ENCODE measurements at places on chromosomes 7 and 10.

DNA sequence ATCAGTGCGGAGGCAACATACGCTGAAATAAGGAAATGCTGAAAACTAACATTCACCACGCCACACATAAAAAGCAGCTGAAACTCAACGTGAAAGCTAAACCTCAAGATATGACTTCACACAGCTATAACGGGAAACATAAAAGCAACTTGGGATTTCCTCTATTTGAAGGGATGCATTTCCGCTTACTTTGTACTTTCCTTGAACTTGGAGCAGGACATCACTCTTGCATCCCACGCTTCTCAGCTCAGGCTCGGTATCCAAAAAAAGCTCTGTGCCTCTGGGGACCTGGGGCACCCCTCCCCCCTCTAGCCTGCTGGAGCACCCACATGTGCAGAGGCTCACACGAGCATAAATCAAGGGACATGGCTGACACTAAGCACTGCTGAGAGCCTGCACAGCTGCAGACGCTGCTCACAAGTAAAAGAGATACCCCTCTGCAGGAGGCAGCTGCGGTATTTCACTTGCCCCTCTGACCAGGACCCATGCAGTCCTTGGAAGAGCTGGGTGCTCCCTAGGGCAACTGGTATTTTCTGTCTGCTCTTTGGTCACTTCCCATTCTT is 34.2 kb downstream of the PARD3 start:
- no peak for DNase-seq

DNA sequence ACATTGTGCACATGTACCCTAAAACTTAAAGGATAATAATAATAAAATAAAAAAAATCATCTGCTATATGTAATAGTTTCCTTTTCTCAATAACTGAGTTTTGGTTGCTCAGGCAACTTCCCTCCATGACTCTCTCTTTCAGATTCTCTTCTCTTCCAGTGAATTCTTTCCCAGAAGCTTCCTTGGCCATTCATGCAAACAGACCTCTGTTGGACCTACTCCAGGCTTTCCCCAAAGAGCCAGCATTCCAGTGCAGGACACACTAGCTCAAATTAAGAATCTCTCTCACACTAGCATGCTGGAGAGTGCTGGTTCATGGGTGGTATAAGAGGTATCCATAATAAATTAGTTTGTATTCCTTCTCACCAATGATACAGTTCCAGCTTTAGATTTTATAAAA is 31.0 kb upstream of the ZEB1 start:
- DNase-seq, result no peak

DNA sequence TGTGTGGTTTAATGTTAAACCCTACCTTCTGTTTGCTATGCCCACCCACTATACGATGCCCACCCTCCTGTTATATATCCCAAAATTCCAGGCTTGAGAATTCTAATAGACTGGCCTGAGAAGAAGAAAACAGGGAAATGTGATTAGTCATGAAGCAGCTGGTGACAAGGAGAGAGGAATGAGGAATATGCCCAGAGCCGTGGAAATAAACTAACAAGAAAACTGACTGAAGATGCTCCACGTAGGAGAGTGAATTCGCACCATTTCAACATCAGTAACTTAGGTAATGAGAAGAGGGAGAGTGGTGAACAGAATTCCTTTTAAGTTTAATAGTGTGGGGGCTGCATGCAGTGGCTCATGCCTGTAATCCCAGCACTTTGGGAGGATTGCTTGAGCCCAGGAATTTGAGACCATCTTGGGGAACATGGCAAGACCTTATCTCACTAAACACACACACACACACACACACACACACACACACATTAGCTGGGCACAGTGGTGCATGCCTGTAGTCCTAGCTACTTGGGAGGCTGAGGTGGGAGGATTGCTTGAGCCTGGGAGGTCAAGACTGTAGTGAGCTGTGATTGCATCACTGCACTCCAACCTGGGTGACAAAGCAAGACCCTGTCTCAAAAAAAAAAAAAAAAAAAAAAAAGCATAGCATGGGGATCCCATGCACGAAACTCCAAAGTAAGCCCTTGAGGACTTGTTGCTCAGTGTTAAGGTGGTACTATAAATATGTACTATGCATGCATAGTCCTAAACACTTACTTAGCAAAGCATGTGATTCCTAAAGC is 16.1 kb upstream of the SYPL1 start:
- DNase-seq, result no peak

- DNase-seq, result no peak
Measured at GRCh38 chr10:51031950-51032349, 42.3 kb upstream of the PRKG1 start.

GRCh38 chr10:101617102-101617823 is 29.1 kb downstream of the DPCD start:
- no peak for DNase-seq

- no peak for DNase-seq
Measured at GRCh38 chr7:28684650-28685241, 272.4 kb downstream of the CREB5 start.

- DNase-seq, result no peak
Measured at GRCh38 chr10:124802313-124802675, 675 bp downstream of the ABRAXAS2 start.

DNA sequence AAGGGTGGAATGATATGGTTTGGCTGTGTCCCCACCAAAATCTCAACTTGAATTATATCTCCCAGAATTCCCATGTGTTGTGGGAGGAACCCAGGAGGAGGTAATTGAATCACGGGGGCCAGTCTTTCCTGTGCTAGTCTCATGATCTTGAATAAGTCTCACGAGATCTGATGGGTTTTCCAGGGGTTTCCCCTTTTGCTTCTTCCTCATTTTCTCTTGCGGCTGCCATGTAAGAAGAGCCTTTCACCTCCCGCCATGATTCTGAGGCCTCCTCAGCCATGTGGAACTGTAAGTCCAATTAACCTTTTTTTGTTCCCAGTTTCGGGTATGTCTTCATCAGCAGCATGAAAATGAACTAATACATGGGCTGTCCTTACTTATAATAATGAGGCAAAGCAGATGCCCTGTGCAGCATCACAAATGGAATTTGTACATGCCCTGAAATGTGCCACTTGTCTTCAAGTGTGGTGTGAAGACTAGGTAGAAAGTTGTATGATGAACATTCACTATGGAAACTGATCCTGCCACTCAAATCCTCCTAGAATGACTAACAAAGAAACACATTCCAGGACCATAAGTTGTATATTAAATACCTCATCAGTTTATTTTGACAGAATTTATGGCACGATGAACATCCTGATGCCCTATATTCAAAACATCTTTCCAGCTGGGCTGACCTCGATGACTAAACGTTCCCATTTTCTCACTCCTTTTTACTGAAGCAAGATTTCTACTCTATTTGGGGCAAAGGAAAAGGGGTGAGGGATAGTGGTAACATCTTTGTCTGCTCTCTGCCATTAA is 122.8 kb upstream of the CTTNBP2 start:
- no peak for DNase-seq

DNA sequence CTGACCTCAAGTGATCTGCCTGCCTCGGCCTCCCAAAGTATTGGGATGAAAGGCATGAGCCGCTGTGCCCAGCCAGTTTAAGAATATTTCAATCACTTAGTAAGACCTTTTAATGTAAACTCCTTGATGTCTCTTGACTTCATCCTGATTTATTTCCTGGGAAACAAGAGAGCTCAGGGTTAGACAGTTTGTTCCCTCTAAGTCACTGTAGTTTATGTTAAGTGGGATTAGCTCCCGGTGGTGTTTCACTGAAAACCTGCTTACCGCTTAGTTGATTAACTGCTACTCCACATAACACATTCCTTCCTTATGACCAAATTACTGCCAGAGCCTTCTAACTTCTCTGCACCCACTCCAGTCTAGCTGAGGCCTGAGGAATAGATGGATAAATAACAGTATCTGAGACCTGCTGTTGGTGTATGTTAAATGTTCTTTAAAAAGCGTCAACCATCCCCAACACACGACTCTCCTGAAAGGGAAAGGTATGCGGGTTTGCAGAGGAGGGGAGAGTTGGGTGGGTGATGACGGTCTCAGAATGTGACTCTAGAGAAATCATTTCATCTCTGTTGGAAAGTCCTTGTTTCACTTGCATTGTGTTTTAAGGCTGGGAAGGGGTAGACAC is 48.7 kb downstream of the CREB3L2 start:
- DNase-seq, result no peak

GRCh38 chr7:44281811-44282600 is 43.4 kb downstream of the CAMK2B start:
- no peak for DNase-seq

DNA sequence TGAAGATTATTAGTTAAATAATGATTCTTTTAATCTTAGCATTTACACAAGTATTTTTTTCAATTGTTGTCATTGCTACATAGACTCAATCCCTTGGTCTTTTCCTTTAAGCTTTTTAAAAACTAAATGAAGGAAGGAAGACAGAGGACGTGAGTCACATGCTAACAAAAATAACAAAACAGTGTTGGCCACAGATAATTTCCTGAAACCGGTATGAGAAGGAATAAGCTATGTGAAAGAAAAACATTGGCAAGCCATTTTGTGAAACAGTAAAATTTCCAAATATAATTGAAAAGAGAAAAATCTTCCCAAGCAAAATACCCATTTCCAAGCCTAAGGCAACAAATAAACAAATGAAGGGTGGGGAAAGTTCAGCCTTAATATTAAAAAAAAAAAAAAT is 223.0 kb downstream of the AHR start:
- no peak for DNase-seq

- no peak for DNase-seq
Measured at GRCh38 chr7:86643561-86644281, at the start of gene GRM3. Gene GRM3 (plus strand): TSS chr7:86643909. CDS start chr7:86765146, 121,237 bp downstream.

DNA sequence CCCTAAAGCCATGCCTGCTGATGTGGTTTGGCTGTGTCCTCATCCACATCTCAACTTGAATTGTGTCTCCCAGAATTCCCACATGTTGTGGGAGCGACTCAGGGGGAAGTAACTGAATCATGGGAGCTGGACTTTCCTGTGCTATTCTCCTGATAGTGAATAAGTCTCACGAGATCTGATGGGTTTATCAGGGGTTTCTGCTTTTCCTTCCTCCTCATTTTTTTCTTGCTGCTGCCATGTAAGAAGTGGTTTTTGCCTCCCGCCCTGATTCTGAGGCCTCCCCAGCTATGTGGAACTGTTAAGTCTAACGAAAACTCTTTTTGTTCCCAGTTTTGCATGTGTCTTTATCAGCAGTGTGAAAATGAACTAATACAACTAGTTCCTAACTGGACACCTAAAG is 11.8 kb downstream of the MACROH2A2 start:
- DNase-seq, result no peak

GRCh38 chr7:81736091-81736490 is 33.8 kb downstream of the HGF start:
- no peak for DNase-seq

DNA sequence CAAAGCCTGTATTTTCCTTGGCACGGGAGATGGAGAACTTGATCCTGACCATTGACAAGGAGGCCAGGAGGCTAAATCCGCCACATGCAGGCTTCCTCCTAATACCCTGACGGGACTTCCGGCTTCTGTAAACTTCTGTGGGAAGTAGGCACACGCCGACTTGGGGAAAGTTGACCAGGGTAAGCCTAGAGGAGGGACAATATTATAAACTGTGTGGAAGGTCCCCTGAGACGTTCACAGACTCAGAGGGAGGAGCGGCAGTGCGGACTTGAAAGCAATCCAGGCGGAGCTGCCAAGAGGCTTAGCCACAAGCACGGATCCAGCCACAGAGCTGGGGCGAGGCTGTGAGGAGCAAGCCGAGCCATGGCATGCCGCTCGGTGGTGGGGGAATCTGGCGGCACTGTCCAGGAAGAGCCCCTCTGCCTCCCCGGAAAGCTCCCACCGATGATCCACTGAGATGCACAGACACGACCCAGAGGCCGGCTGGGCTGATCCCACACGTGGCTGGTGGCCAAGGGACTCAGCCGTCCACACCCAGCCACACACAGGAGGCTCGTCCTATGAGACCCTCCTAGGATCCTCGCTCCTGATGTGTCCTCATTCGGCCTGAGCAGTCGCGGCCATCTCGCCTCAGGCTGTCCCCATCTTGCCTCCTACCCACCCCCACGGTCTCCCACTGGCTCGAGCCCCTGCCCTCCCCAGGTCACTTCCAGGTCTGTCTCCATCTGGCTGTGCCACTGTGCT is 40.0 kb upstream of the INSIG1 start:
- no peak for DNase-seq

DNA sequence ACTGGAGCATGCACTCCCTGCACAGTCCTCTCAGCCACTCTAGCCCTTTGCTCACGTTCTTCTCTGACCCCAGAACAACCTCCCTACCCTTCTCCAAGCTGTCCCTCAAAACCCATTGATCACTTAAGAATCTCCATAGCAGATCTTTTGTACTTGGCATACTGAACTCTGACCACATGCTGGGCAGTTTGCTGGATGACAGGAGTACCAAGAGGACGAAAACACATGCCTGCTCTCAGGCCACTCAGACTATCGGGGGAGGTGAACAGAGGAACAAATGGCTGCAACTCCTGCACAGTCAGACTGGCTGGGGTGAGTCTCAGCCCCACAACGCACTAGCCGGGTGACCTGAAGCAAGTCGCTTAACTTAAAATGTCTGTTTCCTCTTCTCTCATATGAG is 52.7 kb downstream of the KCNMA1 start:
- no peak for DNase-seq

DNA sequence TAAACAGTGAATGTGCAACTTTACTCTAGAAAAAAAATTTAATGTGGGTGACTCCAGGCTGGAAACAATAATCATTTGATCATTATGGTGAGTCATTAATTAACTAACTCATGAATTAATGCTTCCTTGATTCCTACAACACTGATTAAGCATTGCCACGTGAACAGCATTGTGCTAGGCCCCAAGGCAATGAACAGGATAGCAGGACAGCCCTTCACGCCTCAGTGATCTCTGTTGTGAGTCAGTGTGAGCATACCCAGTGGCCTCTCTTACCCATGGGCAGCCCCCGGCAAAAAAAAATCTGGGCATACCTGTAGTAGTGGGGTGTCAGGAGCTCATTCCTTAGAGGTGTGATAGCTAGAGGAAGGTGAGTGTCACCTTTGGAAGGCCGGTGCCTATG is 76.0 kb downstream of the DENND2A start:
- DNase-seq, result no peak

GRCh38 chr7:47035522-47035921 is 546.4 kb downstream of the TNS3 start:
- no peak for DNase-seq

DNA sequence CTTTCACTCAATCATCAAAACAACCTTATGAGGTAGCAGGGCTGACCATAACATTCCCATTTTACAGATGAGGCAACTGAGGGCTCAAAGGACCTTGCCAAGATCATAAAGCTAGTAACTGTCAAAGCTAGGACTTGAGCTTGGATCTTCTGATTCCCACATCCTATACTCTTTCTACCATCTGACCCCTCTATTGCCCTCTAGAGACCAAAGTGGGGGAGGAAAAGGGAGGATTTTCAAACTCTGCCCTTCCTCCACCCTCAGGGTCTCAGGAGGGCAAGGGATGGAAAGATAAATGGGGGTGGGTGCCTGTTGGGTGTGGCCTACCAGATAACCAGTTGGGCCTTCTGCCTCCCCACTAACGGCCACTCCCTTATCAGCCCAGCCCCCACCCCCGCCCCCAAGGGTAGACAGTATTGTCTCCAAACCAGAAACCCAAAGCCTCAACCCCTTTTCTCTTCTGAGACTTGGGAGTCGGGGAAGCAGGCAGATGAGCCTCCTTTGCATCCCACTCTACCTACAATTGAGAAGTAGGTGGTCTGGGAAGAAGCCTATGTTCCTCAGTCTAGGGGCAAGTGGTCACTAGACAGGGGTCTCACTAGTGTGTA is 7.9 kb downstream of the LDB1 start:
- no peak for DNase-seq
